Left ventricle myocardium superior (tissue), 1 donor: ENCODE measurements at places on chromosomes 13 and 19. TPM values are rescaled to one million over a fixed set of nuclear protein-coding genes. Genes with fewer than 3 reads are reported as not detected.

The DLL3 gene
- not detected for total RNA-seq

The KLK12 gene
- not detected for total RNA-seq

The ZNF135 gene
- total RNA-seq: 4.1 TPM

The CCL25 gene
- total RNA-seq: not detected

The PHLDB3 gene
- total RNA-seq: 6.0 TPM

The FBXL12 gene
- 11.2 TPM for total RNA-seq

The RASL11A gene
- total RNA-seq: 7.9 TPM

The CPB2 gene
- total RNA-seq: not detected

The ZNF555 gene
- 9.6 TPM for total RNA-seq

DNA sequence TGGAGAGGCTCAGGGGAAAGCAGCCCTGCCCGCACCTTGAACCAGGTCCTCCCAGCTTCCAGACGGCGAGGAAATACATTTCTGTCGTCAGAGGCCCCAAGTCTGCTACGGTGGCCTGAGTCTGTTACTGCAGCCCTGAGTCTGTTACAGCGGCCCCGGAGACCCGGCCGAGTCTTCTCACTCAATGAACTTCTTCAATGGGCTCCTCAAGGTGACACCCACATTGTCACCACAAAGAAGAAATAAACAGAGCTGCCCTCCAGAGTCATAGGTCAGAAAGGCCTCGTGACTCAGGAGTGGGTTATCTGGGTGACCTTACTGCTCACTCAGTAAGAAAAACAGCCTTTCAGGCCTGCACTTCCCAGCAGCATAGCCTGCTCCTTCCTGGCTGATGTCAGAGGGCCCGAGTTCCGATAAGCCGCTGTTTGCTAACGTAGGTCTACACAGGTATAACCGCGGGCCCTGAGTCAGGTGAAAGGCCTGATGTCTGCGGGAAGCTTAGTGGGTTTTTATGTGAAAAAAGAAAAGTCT lies 66.9 kb upstream of the TM9SF2 start:
- no peak for DNase-seq

DNA sequence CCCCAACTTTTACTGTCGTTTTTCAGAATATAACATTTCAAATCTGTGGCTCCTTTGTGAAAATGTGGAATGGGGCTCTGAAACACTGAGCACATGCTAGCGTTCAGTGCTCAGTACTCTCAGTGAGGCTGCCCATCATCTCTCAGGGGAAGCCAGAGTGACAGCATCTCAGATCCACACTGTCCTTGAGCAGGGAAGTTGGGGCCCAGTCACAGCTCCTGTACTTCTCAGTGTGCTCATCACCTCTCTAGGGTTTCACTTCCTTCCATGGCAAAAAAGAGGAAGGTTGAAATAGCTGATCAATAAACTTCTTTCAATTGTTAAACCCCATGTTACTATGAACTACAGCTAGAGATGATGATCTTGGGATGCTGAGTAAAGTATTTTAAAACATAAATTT lies 565.9 kb upstream of the SPRY2 start:
- DNase-seq: no peak

- DNase-seq: no peak
These were observed 187.7 kb downstream of the RAP2A start for GRCh38 chr13:97621631-97622030.

- DNase-seq: no peak
These were observed 26.4 kb upstream of the OLFM2 start for GRCh38 chr19:9962623-9963290.

- DNase-seq: no peak
These were observed 84.5 kb downstream of the DCLK1 start for GRCh38 chr13:36046672-36047071.

DNA sequence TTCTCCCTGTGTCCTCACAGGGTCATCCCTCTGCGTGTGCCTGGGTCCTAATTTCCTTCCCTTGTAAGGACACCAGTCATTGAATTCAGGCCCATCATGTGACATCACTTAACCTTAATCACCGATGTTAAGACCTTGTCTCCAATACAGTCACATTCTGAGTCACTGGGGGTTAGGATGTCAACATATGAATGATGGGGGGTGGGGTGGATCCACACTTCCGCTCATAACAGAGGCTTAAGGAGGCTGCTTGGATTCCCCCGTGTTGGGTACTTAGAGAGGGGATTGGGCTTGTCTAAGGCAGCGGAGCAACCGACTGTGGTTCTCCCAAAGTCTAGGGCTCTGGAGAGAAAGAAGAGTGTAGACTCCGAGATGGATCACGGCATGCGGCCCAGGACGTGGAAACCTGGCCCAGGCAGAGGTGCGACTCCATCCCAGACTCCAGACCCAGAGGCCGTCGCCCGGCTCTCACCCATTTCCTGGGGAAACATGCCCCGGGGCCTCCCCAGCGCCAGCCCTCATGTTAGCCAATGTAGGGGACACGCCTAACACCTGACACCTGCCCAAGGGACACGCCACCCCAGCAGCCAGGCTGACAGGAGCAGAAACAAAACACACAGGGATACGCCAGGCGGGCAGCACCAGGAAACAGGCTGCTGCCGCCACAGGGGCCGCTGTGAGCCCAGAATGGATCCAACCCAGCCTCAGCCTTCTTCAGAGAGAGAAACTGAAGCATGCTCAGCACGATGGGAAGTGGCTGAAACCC lies 17.1 kb upstream of the IGLON5 start:
- DNase-seq: no peak

- DNase-seq: no peak
These were observed 90.2 kb upstream of the UQCRFS1 start for GRCh38 chr19:29303069-29303718.

GRCh38 chr13:40519637-40520036 lies 146.8 kb downstream of the FOXO1 start:
- peak; percentile 56 for DNase-seq

GRCh38 chr13:64849196-64849595 lies 2380.9 kb downstream of the PCDH9 start:
- no peak for DNase-seq

DNA sequence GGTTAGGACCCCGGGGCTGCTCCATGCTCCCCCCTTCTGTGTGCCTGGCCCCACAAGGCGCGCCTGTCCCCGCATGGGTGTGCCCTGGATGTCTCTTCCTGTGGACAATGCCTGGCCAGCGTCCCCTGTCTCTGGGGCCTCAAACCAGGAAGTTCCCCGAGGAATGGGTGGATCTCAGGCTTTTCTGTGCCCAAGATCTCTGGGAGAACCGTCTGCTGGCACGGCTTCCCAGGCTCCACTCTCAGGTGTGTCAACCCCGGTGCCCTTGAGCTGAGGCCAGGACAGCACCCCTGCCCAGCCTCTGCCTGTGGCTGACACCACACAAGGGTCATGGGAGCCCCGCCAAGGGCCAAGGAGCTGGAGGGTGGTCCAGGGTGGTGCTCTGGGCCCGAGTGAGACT lies 15.7 kb downstream of the ZNF444 start:
- DNase-seq: peak; percentile 51

DNA sequence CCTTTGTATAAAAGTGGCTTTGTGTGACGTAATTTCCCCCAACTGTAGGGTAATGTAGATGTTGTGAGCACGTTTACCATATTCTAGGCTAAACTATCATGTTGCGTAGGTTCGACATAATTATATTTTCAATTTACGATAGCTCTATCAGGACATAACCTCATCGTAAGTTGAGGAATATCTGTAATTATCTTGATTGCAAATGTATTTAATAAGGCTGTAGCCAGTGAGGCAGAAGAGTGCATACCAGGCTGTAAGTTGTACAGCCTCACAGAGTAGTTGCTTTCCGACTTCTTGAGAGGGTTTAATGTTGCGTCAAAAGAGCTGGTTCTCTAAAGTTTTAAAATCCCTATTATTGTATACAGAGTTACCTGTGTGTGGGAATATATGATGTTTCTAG lies 839.4 kb upstream of the GPC6 start:
- no peak for DNase-seq

DNA sequence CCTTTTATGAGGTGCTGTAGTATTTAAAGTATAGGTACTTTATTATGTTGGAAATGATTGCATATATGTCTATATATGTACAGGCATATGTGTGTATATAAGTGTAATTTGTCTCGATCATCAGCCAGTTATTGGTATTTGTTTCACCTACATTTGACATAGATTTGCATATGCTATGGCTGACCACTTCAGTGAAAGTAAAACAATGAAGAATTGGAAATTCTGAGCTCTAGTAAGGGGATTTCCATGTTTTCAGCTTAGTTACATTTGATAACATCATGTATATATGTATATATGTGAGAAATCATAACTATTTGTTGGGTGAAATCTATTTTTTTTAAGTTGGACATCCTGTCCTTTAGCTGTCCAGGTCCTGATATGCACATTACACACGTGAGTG lies 1303.9 kb downstream of the EFNB2 start:
- no peak for DNase-seq

DNA sequence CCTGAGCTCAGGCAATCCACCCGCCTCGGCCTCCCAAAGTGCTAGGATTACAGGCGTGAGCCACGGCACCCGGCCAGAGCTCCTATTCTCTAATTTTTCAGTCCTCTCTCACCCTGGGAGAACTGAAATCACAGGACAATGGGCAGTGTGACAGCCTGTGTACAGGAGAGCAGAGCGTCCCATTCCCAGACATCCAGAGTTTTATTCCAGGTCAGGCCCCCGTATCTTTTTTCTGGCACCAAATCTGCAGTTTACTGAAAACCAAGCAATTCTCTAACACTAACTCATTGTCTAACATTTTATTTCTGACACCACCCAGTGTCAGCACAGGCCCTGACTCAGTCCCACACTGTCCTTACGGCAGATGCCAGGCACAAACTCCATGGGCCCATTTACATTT lies 6.7 kb downstream of the ZNF708 start:
- peak; percentile 71 for DNase-seq

GRCh38 chr19:20482721-20483120 lies 82.9 kb downstream of the ZNF737 start:
- no peak for DNase-seq

DNA sequence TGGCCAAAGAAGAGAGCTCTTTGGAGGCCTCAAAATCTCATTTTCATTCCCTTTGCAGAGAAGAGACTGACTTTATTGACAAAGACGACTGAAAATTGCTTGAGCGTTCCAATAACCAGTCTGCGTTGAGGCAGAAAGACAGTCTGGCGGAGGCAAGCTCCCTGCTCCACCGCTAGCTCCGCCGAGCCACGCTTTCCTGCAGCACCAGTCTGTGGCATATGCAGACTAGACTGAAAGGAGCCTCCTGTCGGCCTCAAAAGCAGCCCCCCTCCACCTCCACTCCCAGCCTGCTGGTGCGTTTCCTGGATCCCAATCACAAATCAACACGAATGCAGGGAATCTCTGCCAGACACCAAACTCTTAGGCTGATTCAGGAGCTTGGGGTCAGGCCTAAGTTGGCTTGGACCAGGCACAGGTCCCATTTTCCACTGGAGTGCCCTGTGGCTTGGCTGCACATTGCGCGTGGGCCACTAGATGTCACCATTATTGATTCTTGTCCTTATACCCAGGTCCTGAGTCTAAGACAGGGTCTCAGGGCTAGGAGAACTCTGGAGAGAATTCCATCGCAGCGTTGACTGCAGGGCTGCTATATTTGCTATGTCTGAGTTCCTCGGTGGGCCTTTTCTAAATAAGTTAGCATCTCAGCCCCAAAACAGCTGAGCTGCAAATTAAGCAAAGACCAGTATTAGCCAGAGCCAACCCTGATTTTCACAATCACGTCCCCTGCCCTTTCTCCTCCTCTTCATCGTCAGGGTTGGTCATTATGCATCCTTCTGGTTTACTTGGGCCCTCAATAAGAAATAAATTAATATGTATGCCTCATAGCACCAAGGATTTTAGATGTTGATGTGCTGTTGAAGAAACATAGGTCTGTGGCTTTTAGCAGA lies 5.2 kb upstream of the ZNF507 start:
- DNase-seq: peak; percentile 80

GRCh38 chr13:93653776-93654175 lies 427.2 kb downstream of the GPC6 start:
- DNase-seq: no peak

DNA sequence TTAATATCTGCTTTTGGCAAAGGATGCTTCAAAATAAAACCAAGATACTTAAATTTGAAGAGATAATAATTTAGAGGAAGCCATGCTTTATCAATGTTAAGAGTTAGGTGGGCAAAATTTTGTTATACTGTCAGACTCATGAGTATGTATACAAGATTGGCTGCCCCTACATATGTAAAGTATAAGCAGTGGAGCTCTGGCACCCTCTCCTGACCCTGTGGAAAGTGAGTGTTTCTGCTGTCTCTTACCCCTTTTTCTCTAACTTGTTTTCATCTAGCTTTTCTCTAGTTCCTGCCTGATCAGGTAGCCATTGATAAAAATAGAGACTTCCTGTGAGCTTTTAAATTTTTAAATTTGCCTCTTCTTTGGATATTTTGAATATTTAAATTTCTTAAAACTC lies 710.9 kb upstream of the SPRY2 start:
- DNase-seq: no peak

GRCh38 chr13:113962975-113963374 lies 10.9 kb downstream of the C13orf46 start:
- peak; percentile 22 for DNase-seq

- no peak for DNase-seq
These were observed 185.8 kb upstream of the TSHZ3 start for GRCh38 chr19:31534786-31535657.

GRCh38 chr13:34421858-34422475 lies 520.1 kb upstream of the NBEA start:
- no peak for DNase-seq

- DNase-seq: no peak
These were observed 100.4 kb upstream of the GJB6 start for GRCh38 chr13:20332361-20333096.

- peak; percentile 59 for DNase-seq
These were observed 73.4 kb upstream of the UBL3 start for GRCh38 chr13:29923554-29924481.

DNA sequence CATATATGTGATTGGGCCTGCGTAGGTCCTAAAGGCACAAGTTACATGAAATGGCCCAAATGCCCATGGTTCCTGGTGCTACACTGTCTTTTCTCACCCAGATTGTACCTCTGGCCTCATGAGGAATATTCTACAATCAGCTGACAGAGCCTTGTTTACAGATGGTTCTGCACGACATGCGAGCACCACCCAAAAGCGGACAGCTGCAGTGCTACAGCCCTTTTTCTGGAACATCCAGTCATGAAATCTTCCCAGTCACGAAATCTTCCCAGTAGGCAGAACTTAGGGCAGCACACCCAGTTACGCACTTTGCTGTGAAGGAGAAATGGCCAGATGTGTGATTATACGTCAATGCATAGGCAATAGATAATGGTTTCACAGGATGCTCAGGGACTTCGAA lies 7.7 kb upstream of the ELF1 start:
- no peak for DNase-seq

GRCh38 chr19:4007021-4007835 lies at the start of gene PIAS4:
TSS of gene PIAS4 (plus strand) at chr19:4007736. CDS start at chr19:4007761, 25 bp downstream.
- peak; percentile 98 for DNase-seq

- no peak for DNase-seq
These were observed 1398.9 kb upstream of the PCDH9 start for GRCh38 chr13:68628994-68629393.

- DNase-seq: no peak
These were observed 3.7 kb downstream of the ITM2B start for GRCh38 chr13:48236528-48237353.

DNA sequence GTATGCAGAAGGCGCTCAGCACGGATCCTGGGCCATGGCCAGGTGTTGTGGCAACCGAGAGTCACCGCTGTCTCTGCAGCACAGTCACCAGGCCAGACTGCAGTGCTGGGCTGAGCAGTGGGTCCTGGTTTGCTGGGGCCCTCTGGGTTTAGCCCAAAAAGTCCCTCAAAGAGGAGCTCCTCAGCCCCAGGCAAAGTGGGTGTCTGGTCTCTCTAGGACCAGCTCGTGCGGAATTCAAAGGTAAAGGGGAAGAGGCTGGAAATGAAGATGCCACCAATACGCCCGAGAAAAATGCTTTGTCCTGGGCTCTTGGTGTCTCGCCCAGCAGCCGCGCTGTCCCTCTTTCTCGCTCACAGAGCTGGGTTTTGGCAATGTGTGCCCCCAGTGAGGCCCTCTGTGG lies 38.5 kb upstream of the ANKRD10 start:
- no peak for DNase-seq
